Stimulated activated CD4-positive, alpha-beta T cell treated with anti-CD3 and anti-CD28 coated beads, Interleukin-1b, Interleukin-23, amount 100 ng/mL, for 1 hour (primary cell): ENCODE measurements at places on chromosomes 2 and 18.

- DNase-seq: no peak
Observed at GRCh38 chr2:105617631-105618350, 126.9 kb upstream of the NCK2 start.

GRCh38 chr2:118761771-118762170, 85.7 kb downstream of the EN1 start:
- no peak for DNase-seq

- no peak for DNase-seq
Observed at GRCh38 chr2:212328136-212328535, 210.5 kb downstream of the ERBB4 start.

- DNase-seq: no peak
Observed at GRCh38 chr18:60746491-60746890, 373.9 kb upstream of the MC4R start.

DNA sequence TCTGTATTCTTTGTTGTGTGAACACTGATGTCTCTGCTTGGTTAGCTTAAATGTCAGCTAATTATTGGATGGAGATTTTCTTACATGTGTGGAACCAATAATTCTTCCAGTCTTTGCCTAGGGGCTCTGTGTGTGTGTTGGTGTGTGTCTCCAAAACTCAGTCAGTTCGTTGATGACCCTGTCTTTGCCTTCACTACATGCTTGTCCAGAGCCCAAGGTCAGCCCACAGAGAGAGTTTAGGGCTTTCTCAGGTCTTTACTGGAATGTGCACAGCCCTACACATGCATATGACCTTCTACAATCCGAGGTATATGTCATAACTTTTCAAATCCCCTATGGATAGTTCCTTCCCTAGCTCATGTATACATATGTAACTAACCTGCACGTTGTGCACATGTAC, 74.1 kb upstream of the LDAH start:
- DNase-seq: no peak

GRCh38 chr2:56077359-56077915, 106.4 kb upstream of the CCDC85A start:
- DNase-seq: no peak

GRCh38 chr2:41950666-41950960, 97.2 kb upstream of the PKDCC start:
- no peak for DNase-seq

DNA sequence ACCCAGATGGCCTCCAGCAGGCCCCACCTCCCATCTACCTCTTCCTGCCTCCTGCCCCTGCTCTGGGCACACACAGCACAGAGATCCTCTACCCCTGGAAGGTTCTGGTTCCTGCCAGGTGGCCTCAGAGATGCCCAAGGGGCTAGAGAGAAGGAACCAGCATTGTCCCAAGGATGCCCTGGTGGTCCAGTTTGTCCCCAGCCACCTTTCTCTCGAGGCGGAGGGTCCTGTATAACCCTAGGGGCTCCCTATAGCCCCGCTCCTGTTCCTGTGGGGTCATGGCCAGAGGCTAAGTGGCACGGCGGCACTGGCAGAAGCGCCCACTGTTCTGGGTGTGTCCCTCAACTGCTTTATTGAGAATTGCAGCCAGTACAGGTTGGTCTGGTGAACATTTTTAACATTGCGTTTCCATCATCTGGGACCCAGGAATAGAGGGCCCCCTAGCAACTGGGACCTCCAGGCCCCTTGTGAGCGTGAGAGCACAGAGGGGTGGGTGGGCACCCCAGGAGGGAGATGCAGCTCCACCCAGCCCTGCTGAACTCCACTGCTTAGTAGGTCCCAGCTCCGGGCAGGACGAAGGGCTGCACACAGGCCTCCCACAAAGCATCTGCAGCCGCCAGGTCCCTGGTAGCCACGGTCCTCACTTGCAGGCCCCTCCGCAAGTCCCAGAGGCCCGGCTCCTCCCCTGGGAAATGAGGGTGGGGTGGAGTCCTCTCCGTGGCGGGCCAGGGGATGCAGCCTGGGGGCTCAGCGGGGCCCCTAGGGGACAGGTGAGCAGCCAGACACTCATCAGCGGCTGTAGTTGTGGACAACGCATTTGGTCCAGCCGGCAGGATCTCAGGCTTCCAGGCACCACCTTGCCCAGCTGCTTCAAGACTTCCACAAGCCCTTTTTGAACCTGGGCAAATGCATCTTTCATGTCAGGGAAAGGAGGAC, 33.1 kb downstream of the GPC1 start:
- DNase-seq: no peak

- no peak for DNase-seq
Observed at GRCh38 chr2:152466980-152467676, 132.2 kb downstream of the FMNL2 start.

GRCh38 chr2:30224151-30224550, 7.2 kb upstream of the LBH start:
- no peak for DNase-seq

- no peak for DNase-seq
Observed at GRCh38 chr2:96389736-96390135, 54.2 kb downstream of the NCAPH start.

GRCh38 chr2:193885419-193885818, 1690.7 kb upstream of the TMEFF2 start:
- no peak for DNase-seq

DNA sequence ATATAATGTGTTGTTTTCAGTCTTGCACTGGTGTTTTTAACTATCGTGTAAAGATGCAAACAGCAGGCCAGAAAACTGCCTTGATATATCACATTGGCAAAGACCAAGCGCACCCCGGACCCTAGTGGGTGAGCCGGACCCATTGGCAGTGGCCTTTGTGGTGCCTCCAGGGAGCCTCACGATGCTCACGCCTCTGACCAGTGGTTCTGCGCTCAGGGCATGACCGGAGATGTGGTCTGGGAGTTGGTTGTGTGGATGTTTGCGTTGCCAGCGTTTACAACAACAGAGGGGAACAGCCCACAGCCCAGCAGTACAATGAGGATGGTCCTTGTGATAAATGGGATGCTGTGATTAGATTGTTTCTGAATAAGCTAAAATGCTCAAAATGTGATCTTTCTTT, 32.6 kb downstream of the NFATC1 start:
- no peak for DNase-seq

DNA sequence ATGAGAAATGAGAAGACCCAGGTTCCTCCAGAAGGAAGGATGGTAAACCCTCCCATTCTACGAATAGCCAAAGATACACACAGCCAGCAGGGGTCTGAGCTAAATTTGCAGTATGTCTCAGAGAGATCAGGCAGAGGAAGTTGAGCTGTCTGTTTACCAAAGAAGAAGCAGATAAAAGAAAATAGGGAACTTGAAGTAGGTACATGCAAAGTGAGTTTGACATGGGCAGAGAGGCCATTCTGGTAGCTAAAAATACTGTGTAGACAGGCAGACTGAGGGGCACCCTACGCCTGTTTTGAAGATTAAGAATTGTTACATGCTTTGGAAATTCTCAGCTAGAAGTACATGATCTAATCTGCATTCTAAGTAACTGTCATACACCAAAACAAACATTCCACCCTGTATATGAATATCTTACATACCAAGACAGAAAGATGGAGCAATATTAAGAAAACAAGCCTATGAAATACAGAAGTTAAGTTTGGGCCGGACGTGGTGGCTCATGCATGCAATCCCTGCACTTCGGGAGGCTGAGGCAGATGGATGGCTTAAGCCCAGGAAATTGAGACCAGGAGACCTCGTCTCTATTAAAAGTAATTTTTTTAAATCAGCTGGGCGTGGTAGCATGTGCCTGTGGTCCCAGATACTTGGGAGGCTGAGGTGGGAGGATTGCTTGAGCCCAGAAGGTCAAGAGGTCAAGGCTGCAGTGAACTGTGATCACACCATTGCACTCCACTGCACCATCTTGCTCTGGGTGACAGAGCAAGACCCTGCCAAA, 157.9 kb downstream of the ANKRD44 start:
- no peak for DNase-seq

- DNase-seq: no peak
Observed at GRCh38 chr2:145591109-145591809, 1071.3 kb upstream of the ZEB2 start.

DNA sequence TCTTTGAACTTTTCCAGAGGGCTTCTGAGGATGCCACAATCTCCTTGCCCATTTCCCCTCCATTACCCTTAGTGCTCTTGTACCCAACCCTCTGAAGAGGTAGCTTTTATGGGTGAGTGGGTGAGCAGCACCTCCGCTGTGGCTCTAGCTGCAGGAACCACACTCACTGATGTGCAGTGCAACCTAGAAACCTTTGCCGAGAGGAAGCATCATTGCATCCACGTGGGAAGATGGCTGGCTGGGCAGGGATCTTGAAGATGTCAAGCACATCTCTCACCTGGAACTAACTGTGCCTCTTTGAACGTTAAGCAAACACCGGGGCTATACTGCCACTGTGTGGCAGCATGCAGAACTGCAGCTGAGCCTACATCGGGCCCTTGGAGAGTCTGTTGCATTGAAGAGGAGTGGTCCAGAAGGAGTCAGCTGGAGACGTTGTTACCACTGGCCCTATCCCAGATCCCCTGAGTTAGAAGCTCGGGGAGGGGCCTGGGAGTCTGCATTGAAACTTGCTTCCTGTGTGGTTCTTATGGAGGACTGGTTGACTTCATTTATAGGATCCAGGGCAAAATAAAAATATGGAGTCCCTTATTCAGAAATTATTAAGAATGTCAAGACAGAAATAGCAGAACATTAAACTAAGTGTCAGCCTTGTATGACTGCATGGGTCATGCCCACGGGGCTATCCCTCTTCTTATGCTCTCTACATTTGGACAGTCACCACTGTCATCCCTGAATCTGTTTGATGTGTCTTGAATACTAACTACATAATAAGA, 28.7 kb downstream of the IGFBP5 start:
- DNase-seq: peak; percentile 12

- no peak for DNase-seq
Observed at GRCh38 chr2:189328848-189329245, 112.4 kb upstream of the WDR75 start.

GRCh38 chr2:181396256-181397123, 60.7 kb upstream of the ITGA4 start:
- no peak for DNase-seq

DNA sequence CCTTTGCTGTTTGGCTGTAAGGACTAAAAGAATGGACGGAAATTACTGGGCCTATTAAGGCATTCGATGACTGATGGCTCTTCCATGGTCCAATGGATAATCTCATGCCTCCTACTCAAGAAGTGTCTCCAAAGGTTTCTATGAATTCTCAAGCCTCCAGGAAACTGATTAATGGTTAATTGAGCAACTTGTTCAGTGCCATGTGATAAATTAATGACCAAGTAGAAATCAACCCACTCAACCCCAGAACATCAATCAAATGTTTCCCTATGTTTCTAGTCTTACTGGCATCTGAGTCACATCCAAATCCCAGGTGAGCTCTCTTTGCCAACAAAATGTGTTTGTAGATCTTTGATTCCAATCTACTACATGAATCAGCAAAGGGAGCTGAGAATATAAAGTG, 103.6 kb downstream of the NXPH2 start:
- DNase-seq: no peak

GRCh38 chr2:182072861-182073260, 87.2 kb downstream of the PPP1R1C start:
- DNase-seq: no peak

- no peak for DNase-seq
Observed at GRCh38 chr2:233032551-233033320, at the start of gene NEU2. NEU2 (plus strand) TSS chr2:233032672; CDS start chr2:233032672, 0 bp downstream.

DNA sequence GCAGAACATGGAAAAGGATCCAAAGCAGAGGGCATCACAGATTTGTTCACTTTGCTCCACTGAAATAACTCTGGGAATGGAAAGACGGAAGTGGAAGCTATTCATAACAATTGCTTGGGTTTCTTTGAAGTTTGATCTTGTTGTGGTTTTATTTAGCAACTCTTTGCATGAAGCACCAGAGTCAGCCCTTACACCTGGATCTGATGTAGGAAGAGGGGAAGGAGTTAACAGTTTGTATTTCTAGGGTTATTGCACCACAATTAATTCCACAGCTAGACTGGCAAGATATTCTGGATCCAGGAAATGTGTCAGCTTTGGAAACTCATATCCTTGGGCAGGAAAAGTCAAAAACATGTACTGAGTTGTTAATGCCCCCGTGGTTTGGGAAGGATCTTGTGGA, 1143.4 kb downstream of the CNTNAP5 start:
- DNase-seq: no peak

- peak; percentile 14 for DNase-seq
Observed at GRCh38 chr18:46481048-46481846, 175.8 kb downstream of the LOXHD1 start.

- DNase-seq: no peak
Observed at GRCh38 chr18:44876755-44877154, 196.1 kb downstream of the SETBP1 start.

GRCh38 chr2:215313255-215313613, 1.4 kb downstream of the ATIC start:
- DNase-seq: no peak

DNA sequence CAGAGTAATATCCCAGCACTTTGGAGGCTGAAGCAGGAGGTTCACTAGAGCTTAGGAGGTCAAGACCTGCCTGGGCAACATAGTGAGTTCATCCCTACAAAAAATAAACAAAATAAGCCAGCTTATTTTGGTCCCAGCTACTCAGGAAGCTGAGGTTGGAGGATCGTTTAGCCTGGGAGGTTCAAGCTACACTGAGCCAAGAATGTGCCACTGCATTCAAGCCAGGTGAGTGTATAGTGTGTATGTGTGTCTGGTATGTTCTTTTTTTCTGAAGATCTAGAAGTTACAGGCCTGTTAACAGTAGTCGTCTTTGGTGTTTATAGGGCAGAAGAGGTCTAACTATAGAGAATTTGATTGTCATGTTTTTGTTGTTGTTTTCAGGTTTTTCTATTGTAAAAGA, 40.2 kb downstream of the ZC3H15 start:
- no peak for DNase-seq
